Dermis blood vessel endothelial cell (primary cell): ENCODE measurements at places on chromosomes 11 and 22.

DNA sequence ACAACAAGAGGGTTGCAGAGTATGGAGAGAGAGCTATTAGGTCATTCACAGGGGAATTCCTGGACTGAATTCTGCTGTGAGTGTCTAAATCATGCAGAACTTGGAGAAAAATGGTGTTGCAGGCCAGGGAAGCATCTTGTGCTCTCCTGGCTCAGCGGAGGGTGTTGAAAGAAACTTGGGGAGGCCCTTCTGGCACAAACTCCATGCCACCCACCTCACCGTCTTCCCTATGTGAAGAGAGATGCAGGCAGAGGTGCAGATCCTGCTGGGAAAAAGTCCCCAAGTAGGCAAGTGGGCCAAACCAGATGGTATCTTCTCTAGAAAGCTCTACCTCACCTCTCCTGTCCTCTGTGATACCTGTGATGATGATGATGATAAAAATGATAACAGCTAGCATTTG, 604.3 kb upstream of the API5 start:
- DNase-seq, result no peak

DNA sequence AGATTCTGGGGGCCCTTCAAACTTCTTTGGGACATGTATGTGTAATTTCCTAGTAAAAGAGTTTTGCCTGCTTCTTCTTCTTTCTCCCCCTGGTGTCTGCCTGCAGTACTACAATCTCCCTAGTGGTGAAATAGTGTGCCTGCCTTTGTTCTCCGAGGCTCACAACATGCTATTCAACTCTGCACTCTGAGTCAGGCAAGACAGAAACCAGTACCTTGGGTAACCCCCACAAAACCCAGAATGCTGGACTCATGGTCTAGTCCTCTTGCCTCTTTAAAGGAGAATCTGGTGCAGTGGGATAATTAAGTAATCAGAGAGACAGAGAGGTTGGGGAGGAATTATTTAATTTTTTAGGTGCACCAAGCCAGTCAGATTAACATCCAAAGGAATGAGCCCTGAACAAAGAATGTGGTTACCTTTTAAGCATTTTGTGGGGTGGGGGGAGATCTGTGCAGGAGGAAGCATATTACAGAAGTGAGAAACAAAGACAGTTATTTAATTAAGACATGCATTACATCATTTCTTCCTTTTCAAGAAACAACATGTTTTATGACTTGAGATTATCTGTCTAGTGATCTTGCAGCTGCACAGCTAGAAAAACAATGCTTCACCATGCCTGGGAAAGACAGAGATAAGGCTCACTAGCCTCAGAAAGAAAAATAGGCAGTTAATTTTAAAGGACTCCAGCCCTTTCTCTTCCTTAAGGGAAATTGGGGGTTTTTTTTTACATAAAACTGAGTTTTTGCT, 11.0 kb upstream of the MS4A6A start:
- peak; percentile 94 for DNase-seq

DNA sequence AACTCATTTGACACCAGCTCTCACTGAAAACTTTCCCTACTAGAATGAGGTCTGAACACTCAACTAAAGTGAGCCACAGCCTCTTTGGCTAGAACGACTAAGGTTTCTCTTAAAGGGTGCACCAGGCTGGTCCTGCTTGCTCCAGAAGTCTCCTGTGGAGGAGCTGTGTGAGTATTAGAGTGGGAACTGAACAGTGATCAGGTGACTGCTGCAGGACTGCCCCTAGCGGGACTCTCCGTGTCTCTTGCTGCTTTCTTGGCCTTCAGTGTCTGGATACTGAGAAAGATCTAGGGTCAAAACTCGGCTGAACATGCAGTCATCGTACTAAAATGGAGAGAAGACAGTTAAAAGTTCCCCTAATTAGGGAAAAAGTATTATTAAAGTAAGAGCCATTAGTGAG, 34.6 kb downstream of the FAM118A start:
- no peak for DNase-seq

- no peak for DNase-seq
Measured at GRCh38 chr11:107473792-107474191, 16.2 kb upstream of the CWF19L2 start.

- DNase-seq, result no peak
Measured at GRCh38 chr22:48944751-48945620, 882.7 kb downstream of the BRD1 start.

- no peak for DNase-seq
Measured at GRCh38 chr22:11307998-11308397, 4220.0 kb upstream of the OR11H1 start.

DNA sequence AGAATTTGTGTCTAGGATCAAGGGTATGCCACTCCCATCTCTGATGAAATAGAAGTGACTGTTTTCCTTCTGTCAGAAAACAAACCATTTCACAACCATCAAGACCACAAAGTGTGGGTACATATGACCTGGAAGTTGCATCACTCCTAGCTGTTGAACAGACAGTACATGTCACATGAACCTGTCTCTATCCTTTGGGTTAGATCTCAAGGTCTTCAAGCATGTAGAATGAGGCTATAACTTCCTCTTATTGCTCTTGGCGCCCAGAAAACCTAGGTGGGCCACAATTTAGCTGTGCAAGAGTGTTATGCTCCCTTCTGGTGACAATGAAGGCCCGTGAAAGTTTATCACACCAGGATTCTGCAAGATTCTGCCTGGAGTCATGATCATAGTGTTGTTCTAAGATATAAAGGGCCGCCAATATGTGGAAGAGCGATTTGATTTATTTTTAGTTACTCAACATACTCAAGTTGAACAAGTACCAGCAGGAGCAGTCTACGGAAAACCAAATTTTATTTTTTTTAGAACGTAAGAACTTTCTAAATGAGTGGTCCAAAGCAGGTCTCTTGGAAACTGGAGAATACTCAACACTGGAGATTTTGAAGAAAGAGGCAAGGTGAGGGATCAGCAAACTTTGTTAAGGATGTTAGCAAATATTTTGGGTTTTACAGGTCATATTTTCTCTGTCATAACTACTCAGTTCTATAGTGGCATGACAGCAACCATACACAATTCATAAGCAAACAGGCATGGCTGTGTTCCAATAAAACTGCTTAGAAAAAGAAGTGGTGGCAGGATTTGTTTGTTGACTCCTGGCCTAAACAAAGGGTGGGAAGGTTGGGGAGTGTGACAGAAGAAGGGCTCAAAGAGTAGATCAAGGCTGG, 101.8 kb downstream of the USP35 start:
- DNase-seq, result no peak

DNA sequence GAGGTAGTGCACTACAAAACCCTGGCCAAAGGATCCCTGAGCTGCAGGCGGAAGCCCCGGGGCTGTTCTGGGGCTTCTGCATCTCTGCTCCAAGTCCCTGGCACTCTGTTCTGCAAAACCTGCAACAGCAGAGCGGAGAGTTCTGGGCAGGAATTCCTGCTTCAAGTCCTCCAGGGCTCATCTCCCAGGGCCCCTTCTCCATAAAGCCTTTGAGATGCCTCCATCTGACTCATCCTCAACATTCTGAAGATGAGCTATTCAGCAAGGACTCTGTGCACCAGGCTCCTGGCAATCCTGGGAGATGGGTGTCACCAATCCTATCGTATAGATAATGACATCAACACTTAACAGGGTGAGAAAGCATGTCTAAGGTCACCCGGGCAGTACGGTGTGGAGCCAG, 19.3 kb downstream of the SYN3 start:
- DNase-seq, result no peak

- peak; percentile 97 for DNase-seq
Measured at GRCh38 chr11:86596861-86597586, 75.4 kb downstream of the ME3 start.

DNA sequence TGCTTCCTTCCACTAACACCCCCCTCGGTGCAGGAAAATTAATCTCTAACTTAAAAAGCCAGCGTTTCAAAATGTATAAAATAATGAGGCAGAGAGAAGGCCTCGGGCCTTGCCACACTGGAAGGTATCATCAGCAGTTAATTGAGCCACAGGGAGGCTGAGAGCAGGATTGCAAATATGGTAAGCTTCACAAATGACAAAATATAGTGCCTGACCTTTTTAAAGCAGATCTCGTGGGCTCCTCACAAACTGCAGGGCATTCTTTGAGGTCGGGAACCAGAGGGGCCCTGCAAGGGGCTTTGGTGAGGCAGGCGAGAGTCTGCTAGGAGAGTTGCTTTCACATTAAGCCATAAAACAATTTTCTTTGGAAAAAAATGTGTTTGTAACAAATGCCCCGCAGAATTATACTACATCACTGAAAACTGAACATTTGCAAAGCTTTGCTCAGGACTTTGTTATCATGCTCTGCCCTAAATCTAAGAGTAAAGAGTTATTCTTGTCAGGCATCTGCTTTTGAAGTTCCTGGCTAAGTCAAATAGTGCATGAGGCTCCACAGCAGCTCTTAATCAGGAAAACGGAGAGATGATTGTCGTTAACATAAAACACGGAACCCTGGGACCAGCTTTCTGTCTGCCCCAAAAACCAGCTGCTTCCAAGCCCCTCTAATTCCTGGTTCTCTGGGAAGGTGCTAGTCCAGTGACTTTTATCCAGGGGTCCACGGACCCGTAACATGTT, 61.4 kb upstream of the SYT13 start:
- no peak for DNase-seq

- DNase-seq, result no peak
Measured at GRCh38 chr11:125369808-125370207, 126.3 kb downstream of the FEZ1 start.

GRCh38 chr11:11028017-11028692, 170.3 kb upstream of the ZBED5 start:
- peak; percentile 78 for DNase-seq

DNA sequence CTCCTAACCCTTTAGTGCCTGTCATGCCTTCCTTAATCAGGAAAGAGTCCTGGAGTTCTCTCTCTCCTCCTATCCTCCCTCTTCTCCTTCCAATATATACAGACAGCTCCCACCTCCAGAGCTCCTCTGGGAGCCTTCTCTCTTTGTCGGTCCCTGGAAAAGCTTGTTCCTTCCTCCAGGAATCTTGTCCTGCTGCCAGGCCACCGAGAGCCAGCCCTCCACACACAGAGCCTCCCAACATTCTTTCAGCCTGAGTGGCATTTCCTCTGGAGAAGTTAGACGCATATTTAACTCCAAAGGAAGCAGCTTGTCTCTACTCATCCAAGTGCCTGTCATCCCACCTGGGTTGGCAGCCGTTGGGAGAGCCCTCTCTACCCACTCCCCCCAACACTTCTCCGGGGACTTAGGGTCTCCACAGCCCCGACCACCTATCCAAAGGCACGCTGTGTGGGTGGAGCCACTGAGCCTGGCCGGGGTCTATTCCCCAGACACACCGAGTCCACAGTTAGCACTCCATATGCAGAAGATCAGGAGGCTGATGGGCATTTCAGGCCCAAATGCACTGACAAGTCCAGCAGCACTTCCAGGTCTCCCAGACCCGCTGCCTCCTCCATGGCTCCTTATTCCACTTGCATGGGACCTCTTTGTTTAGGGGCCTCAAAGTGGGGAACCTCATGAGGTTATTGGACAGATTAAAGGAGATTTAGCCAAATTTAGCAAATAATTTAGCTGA, 31.1 kb downstream of the DKK3 start:
- peak; percentile 95 for DNase-seq

DNA sequence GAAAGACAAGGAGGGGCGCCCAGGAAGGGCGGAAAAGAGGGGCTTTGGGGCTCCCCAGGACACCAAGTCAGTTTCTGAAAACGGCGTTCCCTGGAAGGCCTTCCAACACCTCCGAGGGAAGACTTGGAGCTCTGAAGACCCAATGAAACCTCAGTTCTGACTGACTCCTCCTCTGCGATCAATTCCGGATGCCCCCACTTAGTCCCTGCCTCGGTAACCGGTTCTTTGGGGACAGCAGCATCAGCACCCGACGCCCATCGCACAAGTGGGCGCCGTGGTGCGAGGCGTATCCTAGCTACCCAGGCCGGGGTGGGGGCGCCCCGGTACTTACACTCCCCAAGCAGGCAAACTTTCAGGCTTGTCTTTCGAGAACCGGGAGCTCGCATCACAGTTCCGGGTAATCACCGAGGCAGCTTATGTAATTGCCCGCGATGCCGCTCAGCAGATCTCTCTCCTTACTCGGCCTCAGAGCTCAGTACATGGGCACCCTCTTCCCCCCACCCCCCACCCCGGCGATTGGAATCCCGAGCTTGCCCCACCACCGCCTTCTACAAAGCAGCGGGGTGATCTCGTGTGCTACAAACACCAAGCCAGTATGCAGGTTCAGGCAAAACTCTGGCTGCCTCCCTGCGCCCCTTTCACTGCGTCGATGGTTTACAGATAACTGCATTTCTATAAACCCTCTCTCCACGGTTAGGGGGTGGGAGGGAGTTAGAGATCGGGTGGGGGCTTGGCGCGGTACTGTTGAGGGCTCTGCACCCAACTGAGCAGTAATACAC, 2.0 kb downstream of the TENM4 start:
- DNase-seq, result no peak

- no peak for DNase-seq
Measured at GRCh38 chr11:35041070-35041554, 97.9 kb upstream of the CD44 start.

- DNase-seq, result no peak
Measured at GRCh38 chr11:63273685-63274084, 30.3 kb upstream of the SLC22A25 start.

DNA sequence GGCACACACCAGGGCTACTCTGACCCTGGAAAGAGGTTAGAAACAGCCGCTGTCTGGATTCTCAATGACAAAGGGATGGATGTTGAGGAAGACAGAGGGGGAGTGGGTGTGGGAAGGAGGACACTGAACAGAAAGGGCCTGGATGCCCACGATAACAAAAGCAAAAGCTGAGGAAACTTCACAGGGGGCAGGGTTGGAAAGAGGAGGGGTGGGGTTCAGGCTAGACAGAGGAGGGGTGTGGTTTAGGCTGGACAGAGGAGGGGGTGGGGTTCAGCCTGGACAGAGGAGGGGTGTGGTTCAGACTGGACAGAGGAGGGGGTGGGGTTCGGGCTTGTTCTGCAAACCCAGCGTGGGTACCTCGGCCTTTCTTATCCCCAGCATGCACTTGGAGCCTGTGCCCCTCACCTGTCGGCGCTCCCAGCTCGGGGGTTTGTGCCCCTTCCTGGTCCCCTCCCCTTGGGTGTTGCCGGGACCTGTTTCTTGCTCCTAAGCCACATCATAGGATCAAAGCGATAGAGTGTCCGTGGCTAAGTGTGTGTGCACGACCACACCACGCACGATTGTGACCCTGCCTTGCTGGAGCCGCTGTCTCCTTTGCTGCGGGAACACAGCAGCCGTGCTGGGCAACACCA, 75.6 kb downstream of the BRD1 start:
- no peak for DNase-seq

- DNase-seq, result no peak
Measured at GRCh38 chr11:31725176-31725575, 85.9 kb downstream of the PAX6 start.

DNA sequence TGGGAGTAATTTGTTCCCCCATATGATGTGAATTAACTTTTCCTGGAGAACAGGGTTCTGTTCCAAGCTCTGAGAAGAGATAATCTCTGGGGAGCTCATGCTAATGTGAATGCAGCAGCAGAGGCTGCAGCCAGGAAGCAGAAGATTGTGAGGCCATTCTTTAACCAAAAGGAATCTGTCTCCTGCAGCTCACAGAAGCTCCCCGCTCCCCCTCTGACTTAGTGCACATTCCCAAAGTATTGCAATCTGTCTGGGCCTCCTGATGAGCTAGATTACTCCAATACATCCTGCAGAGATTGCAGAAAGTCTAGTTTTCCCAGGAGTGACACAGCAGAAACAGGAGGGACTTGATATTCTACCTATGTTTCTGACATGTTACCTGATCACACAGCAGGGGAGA, 420.6 kb upstream of the FAT3 start:
- DNase-seq, result no peak
